ENCODE measurements at places on chromosomes 12 and 14. TPM values are rescaled to one million over a fixed set of nuclear protein-coding genes. Genes with fewer than 3 reads are reported as not detected.

GPX2 gene
- total RNA-seq: not detected

RDH12 gene
- not detected for total RNA-seq

PTPRB gene
- 62.6 TPM for total RNA-seq

PTCSC3 gene
- total RNA-seq: not detected

TMEM119 gene
- total RNA-seq: 38.3 TPM

CHGA gene
- total RNA-seq: not detected

TAS2R8 gene
- total RNA-seq: not detected

GYS2 gene
- not detected for total RNA-seq

MYL6 gene
- total RNA-seq: 1,879 TPM

GNS gene
- total RNA-seq: 84.6 TPM

KRT82 gene
- total RNA-seq: not detected

OR6C2 gene
- not detected for total RNA-seq

OR10G2 gene
- not detected for total RNA-seq

PLA2G1B gene
- not detected for total RNA-seq

MIP gene
- total RNA-seq: not detected

SLC5A8 gene
- not detected for total RNA-seq

KRT86 gene
- not detected for total RNA-seq

ST8SIA1 gene
- total RNA-seq: 1.5 TPM

GARIN6 gene
- not detected for total RNA-seq

TAS2R30 gene
- 9.0 TPM for total RNA-seq

REP15 gene
- total RNA-seq: not detected

SLC16A7 gene
- 47.9 TPM for total RNA-seq

FERMT2 gene
- 135 TPM for total RNA-seq

BIN2 gene
- 5.1 TPM for total RNA-seq

STYX gene
- total RNA-seq: 9.9 TPM

IFNG-AS1 gene
- total RNA-seq: not detected

KDM2B gene
- total RNA-seq: 15.5 TPM

INSM2 gene
- not detected for total RNA-seq

HCAR2 gene
- not detected for total RNA-seq

FOXG1 gene
- total RNA-seq: not detected

SRGAP1 gene
- total RNA-seq: 21.8 TPM

SRRM4 gene
- not detected for total RNA-seq

NGB gene
- not detected for total RNA-seq

PIK3C2G gene
- total RNA-seq: 0.30 TPM

KRT8 gene
- total RNA-seq: 18.3 TPM

TAMALIN gene
- total RNA-seq: 30.6 TPM

RFX4 gene
- total RNA-seq: not detected

POLE2 gene
- 9.6 TPM for total RNA-seq

AQP6 gene
- total RNA-seq: 0.63 TPM

NPAS3 gene
- total RNA-seq: 1.5 TPM

CLEC4C gene
- total RNA-seq: not detected

TAS2R43 gene
- total RNA-seq: 4.5 TPM

GPR132 gene
- 4.2 TPM for total RNA-seq

RTL1 gene
- not detected for total RNA-seq

E2F7 gene
- not detected for total RNA-seq

NKX2-1 gene
- total RNA-seq: not detected

SOAT2 gene
- total RNA-seq: 0.30 TPM

ZDHHC22 gene
- total RNA-seq: not detected

All from tibial nerve (tissue), 4 donors.